ENCODE measurements at places on chromosomes 1 and 21.

GRCh38 chr1:1239614-1240347 lies 6.7 kb downstream of the C1QTNF12 start:
- DNase-seq, result no peak

DNA sequence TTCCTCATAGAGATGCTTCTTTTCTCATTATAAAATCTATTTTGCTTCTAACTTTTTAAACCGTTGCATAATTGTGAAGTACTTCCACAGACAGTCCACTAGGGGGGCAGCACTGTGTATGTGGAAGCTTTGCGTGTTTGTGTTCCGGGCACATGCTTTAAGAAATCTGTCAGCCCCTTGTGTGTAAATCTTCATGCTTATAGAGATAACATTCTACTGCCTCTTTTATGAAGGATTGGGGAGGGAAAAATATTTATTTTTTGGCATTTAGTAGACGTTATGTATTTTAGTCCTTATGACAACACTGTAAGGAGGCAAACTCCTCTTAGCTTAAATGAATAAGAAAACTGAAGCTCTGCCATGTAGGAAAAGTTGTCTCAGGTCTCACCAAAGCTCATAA lies 157.3 kb upstream of the PTGFR start:
- no peak for DNase-seq

GRCh38 chr1:10656431-10656830 lies 140.0 kb downstream of the CASZ1 start:
- DNase-seq, result no peak

DNA sequence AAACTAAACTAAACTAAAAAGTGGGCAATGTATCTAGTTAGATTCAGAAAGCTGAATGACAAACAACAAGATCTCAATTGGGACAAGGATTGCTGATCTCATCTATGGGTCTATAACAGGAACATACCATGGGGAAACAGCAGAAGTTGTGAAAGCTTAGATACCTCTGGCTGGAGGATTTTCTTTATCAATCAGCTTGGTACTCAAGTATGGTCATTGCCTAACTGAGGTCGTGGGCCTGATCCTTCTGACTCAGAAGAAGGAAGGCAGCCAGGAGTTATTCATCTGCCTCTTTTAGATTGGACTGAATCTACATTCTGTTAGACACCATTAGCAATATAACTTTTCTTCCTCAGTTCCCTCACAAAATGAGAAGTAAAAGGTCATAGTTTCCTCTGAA lies 39.7 kb downstream of the DNTTIP2 start:
- no peak for DNase-seq

GRCh38 chr1:232650418-232650817 lies 20.5 kb upstream of the SIPA1L2 start:
- DNase-seq, result no peak

GRCh38 chr1:87530042-87530807 lies 201.5 kb downstream of the LMO4 start:
- DNase-seq, result no peak

DNA sequence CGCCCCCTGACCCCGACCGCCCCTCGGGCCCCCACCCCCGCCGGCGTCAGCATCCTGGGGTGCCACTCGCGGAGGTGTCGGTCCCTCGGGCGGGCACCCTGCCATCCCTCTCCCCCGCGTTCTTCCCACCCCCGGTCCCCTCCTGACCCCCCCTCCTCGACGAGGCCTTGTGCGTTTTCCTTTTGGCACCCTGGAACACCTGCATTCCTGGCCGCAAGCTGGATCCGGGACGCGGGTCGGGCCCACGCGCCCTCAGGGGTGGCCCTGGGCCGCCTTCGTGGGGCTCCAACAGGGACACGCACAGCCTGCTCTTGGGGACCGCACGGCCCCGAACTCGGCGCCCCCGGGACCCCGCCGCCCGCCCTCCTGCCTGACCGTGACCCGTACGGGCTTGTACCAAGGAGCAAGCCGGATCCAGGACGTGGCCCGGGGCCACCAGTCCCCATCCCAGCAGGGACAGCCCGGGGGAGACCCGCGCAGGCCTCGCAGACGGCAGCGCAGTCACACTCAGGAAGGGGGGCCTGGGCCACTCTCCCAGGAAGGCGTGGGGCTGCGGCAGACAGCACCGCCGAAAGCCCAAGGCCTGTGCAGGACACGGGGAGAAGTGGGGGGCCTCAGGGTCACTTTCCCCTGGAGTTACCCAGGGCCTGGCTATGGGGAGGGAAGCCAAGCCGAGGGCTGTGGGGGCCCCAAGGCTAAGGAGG lies 579 bp upstream of the SLC19A1 start:
- no peak for DNase-seq

DNA sequence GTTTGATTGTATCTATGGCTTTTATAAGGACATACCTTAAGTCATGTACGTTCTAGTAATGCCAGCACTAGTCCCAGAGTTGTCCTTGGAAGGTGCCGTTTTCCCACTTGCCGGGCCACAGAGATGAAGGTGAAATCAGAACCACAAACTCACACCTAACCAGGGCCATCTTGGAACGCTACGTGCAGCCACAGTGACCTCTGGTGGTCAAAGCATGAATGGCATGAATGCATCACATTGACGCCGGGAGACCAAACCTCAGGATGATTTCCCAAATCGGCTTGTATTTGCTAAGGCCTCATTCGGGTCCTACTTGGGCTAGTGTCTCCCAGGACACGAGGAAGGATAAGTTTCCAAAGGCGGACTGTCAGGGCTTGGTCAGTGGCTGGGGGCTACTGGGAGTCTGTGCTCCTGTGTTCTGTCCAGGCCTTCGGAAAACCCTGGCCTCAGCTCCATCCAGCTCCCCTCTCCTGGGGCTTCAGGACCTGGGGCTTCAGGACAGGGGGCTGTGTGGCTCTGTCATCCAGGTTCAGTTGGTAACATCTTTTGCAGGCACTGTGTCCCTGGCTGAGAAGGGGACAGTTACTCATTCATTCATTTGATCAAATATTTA lies 260.5 kb downstream of the PRDM2 start:
- DNase-seq, result no peak

Data from SHP77 treated with DMSO at 0.1 percent for 48 hours (cell line).